Stimulated activated CD4-positive, alpha-beta T cell treated with anti-CD3 and anti-CD28 coated beads, TNF-alpha, amount 100 ng/mL, for 1 hour (primary cell): ENCODE measurements at places on chromosomes 7 and 10.

- no peak for DNase-seq
Observed at GRCh38 chr10:82213784-82214183, 338.8 kb downstream of the NRG3 start.

GRCh38 chr10:126654579-126654978 is 15.9 kb downstream of the C10orf90 start:
- DNase-seq: no peak

GRCh38 chr10:71068861-71069271 is 143.5 kb upstream of the UNC5B start:
- no peak for DNase-seq

GRCh38 chr10:117139581-117140524 is 1.8 kb upstream of the VAX1 start:
- no peak for DNase-seq

- DNase-seq: no peak
Observed at GRCh38 chr10:117134306-117135025, 3.6 kb downstream of the VAX1 start.

DNA sequence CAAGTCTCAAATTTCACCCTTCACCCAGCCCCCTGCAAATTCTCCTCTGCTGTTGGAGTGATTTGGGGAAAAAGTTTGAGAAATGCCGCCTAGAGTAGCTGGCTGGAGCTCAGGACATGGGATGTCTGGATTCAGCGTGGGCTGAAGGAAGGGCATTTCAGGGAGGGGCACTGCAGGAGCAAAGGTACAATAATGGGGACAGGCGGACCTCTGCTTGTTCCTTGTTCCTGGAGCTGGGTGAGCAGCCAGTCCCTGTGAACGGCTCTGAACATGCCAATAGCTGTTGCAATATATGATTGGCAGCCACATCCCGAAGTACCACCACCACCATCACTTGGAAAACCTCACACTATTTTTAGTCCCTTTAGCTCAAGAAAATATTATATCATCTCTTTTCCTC is 23.4 kb downstream of the ADRA2A start:
- DNase-seq: no peak

DNA sequence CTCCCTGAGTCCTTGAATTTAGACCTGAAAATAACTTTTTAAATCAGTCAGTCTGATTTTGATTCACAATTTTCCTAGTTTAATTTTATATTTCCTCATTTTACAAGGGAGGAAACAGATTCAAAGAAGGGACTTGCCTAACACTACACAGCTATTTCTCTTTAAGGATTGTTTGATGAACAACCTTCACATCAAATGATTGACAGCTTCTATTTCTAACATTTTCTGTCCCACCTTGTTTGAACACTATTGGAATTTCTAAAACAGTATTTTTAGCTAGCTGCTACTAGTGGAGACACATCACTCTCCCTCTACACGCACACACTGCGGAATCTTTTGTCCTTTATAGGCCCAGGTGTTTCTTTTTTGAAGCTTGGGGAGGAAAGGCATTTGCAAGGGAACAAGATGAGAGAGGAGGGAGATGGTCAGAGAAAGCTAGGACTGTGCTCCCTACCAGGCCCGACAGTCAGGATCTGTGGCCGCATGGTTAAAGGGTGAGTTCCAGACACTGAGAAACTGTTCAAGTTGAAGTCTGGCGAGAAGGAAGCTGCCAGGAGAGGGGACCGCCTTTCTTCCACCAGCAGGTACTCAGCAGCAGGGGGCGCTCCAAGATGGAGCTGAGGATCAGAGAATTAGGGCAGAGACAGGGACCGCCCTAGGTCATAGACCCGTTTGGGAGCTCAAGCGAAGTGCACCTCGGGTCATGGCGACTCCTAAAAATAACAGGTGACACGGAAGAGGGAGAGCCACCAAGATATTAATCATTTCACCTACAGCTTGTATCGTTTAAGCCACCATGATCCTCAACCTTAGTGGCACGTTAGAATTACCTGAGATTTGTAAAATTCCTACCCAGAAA is 49.7 kb downstream of the DNAJC12 start:
- DNase-seq: peak; percentile 69

GRCh38 chr7:71770269-71770907 is 638.4 kb downstream of the GALNT17 start:
- DNase-seq: no peak

DNA sequence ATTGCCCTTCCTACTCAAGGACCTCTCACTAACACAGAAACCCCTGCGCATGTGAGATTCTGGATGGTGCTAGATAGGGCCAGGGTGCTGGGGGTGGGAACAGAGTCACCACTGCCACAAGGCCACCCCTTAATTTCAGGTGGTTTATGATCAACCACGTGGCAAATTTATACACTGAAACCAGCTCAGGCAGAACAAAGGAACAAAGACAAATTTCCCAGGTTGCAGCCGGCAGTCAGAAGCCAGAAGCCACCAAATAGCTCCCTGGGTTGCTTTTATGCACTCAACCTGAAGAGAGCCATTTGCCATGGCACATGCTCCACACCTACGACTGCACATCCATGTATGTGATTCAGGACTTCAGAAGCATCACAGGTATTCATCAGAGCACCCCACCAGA is 2.5 kb downstream of the VOPP1 start:
- DNase-seq: no peak

GRCh38 chr10:75042292-75042974 is 69.0 kb upstream of the SAMD8 start:
- no peak for DNase-seq

GRCh38 chr7:158904599-158904998 is 48.2 kb downstream of the DYNC2I1 start:
- no peak for DNase-seq
